CD8-positive, alpha-beta memory T cell (primary cell): ENCODE measurements at places on chromosomes 3 and 15.

GRCh38 chr3:69925506-69925905 is 74.0 kb upstream of the SAMMSON start:
- H3K27me3 ChIP-seq: no peaks in the 10 kb centered on the region
- no peak for DNase-seq
- no peak overlapping the region for H3K4me3 ChIP-seq
- H3K36me3 ChIP-seq: no peaks in the 10 kb centered on the region

DNA sequence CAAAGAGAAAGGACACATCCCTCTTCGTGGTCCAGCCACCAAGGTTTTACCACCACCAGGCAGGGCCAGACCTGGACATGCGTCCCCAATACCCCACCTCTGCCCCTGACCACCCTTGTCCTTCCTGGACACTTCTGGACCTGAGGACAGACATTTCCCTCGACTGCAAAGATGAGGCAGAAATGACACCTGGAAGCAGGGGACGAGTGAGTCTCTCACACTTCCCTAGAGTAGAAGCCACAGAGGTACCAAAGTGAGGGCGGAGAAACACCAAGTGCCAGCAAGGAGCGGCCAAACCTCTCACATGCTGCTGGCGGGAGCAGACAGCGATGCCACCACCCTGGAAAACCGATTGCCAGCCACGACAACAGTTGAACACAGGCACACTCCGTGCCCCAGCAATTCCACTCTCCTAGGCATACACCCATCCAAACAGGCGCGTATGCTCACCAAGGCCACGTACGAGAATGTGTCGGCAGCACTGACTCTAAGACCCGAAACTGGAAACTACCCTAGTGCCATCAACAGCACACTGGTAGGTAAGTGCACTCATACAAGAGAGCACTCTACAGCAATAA is 207.0 kb upstream of the NSMCE3 start:
- no peak overlapping the region for H3K27ac ChIP-seq
- H3K27me3 ChIP-seq: no peaks in the 10 kb centered on the region
- no peaks in the 10 kb centered on the region for H3K4me1 ChIP-seq
- no peak for DNase-seq
- H3K36me3 ChIP-seq: no peaks in the 10 kb centered on the region

- no peaks in the 10 kb centered on the region for H3K27me3 ChIP-seq
- DNase-seq: no peak
- peaks cover 4% of the 10 kb centered on the region for H3K36me3 ChIP-seq
- no peak overlapping the region for H3K4me3 ChIP-seq
- H3K27ac ChIP-seq: no peak overlapping the region
Observed at GRCh38 chr15:31385736-31386135, 59.1 kb downstream of the KLF13 start.

GRCh38 chr3:169999433-169999832 is 32.8 kb downstream of the SEC62 start:
- H3K27ac ChIP-seq: no peak overlapping the region
- peaks cover 19% of the 10 kb centered on the region for H3K4me1 ChIP-seq
- DNase-seq: no peak
- H3K4me3 ChIP-seq: no peak overlapping the region
- no peaks in the 10 kb centered on the region for H3K27me3 ChIP-seq

- no peak overlapping the region for H3K4me3 ChIP-seq
- H3K36me3 ChIP-seq: no peaks in the 10 kb centered on the region
- no peaks in the 10 kb centered on the region for H3K27me3 ChIP-seq
- H3K4me1 ChIP-seq: no peaks in the 10 kb centered on the region
- DNase-seq: no peak
Observed at GRCh38 chr3:112629425-112629824, 11.5 kb downstream of the CCDC80 start.

DNA sequence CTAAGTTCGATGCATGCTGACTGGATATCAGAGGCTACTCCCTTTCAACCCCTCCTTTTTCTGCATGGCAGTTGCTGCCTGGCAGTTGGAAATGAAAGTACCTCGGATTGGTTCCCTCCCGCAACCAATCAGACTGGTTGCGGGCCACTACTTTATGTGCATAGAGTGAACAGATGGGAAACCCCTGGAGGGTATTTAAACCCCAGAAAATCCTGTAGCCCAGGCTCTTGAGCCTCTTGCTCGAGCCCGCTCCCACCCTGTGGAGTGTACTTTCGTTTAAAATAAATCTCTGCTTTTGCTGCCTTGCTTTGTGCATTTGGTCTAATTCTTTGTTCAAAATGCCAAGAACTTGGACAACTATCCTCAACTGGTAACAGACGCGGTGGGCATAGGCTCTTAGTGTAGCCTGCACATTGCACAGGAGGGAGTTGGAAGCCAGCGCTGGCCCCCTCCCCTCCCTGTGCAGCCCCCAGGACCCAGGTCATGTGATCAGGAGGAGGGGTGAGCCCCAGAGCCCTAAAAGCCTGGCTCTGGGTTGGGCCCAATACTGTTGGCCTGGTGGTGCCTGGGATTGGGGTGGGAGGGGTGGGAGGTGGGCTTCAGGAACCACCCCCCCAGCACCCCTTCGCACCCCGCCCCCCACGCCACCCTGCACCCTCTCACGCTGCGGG is 26.8 kb downstream of the RHCG start:
- H3K4me1 ChIP-seq: no peaks in the 10 kb centered on the region
- H3K27me3 ChIP-seq: peaks cover 6% of the 10 kb centered on the region
- H3K36me3 ChIP-seq: no peaks in the 10 kb centered on the region

DNA sequence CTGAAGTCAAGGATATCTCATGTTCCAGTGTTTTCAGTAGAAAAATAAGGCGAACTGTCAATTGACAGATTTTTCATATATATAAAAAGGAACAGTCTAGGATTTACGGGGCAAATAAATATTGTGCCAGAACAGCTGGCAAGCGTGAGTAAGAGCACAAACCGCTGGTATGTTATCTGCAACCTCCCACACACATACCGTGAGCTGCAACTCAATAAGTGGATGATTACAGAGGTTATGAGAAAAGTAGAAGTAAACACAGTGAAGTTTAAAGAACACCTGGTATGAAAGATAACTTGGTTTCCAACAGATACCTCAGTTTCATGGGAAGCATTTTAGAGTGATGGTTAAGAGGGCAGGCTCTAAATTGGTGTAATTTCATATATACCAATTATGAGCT is 733.4 kb downstream of the TUSC7 start:
- H3K4me1 ChIP-seq: no peaks in the 10 kb centered on the region
- no peaks in the 10 kb centered on the region for H3K27me3 ChIP-seq
- DNase-seq: no peak
- H3K27ac ChIP-seq: no peak overlapping the region
- no peaks in the 10 kb centered on the region for H3K36me3 ChIP-seq
- H3K4me3 ChIP-seq: no peak overlapping the region

DNA sequence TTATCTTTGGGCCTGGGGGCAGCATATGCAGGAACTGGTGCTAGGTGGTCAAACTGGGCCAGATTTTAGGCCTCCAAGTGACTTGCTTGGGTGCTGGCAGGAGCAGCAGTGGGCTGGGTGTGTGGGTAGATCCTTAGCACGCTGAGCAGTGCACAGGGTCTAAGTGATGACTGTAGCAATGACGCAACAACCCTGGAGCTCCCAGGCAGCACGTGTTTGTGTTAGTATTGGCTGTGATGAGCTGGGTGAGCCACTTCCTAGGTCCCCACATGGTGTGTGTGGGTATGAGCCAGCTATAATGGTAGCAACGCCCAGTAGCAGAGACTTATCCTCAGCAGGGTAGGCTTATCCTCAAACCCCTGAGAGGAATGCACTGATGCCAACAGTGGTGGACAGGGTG is 570.6 kb upstream of the ROBO1 start:
- no peaks in the 10 kb centered on the region for H3K36me3 ChIP-seq
- no peak overlapping the region for H3K4me3 ChIP-seq
- no peak overlapping the region for H3K27ac ChIP-seq
- H3K4me1 ChIP-seq: no peaks in the 10 kb centered on the region

DNA sequence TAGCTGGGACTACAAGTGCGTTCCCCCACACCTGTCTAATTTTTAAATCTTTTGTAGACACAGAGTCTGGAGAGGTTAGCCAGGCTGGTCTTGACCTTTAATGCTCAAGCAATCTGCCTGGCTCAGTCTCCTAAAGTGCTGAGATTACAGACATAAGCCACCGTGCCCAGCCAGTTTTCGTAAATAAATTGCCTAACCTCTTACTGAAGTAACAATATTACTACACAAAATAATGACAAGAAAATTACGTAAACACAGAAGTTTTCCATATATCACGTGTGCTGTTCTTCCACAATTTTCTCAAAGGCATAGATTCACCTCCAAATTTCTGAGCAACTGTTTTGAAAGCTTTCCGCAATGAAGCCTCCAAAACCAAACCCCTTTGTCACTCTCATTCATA is 58.1 kb upstream of the PROK2 start:
- no peak for DNase-seq
- H3K4me1 ChIP-seq: no peaks in the 10 kb centered on the region
- no peak overlapping the region for H3K27ac ChIP-seq
- no peaks in the 10 kb centered on the region for H3K27me3 ChIP-seq

- no peaks in the 10 kb centered on the region for H3K36me3 ChIP-seq
- no peak overlapping the region for H3K4me3 ChIP-seq
- DNase-seq: no peak
- H3K4me1 ChIP-seq: no peaks in the 10 kb centered on the region
Observed at GRCh38 chr15:96330064-96330449, 443 bp upstream of the NR2F2 start.

- no peaks in the 10 kb centered on the region for H3K36me3 ChIP-seq
- no peaks in the 10 kb centered on the region for H3K27me3 ChIP-seq
- DNase-seq: no peak
- no peaks in the 10 kb centered on the region for H3K4me1 ChIP-seq
- no peak overlapping the region for H3K27ac ChIP-seq
- H3K4me3 ChIP-seq: no peak overlapping the region
Observed at GRCh38 chr3:119304201-119304713, 10.1 kb downstream of the ARHGAP31 start.

DNA sequence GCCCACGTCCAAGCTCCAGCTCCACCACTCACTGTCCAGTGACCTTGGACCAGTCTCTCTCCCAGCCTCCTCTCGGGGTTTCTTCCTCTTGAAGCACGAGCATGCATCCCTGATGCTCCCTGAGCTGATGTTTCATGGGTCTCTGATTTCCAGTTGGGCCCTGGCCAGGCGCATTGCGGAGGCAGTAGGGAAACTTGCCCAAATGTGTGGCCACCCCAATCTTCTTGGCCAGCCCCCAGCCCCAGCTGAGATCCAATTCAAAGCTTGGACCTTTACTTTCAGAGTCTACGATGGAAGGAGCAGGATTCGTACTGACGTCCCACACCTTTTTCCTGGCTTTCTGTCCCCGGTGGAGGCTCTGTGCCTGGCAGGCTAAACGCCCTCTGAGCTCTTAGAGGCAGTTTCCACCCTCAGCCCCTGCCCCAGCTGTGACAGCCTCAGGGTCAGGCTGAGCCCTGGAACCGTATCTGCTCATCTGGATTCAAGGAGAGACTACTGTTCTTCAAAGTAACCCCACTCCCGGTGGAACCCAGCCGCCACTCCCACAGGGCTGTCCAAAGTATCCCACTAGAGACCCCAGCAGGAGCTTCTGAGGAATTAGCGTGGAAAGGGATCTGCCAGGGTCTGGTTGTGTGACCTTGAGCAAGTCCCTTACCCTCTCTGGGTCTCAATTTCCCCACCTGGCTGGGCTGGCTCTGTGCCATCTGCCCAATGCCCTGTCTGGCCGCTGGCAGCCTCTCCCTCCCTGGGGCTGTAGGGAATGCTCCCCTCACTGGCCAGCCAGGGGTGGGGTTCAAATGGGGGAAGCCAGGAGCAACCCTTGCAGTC is 37.4 kb downstream of the CPN2 start:
- DNase-seq: no peak
- H3K36me3 ChIP-seq: no peaks in the 10 kb centered on the region
- H3K4me1 ChIP-seq: peaks cover 12% of the 10 kb centered on the region
- no peak overlapping the region for H3K27ac ChIP-seq

- H3K27ac ChIP-seq: no peak overlapping the region
- no peaks in the 10 kb centered on the region for H3K36me3 ChIP-seq
- no peaks in the 10 kb centered on the region for H3K27me3 ChIP-seq
Observed at GRCh38 chr3:73827725-73828211, 203.0 kb upstream of the PDZRN3 start.

GRCh38 chr3:177427540-177427939 is 230.3 kb upstream of the TBL1XR1 start:
- DNase-seq: no peak
- H3K36me3 ChIP-seq: no peaks in the 10 kb centered on the region
- peak overlapping the region; percentile 48 for H3K27ac ChIP-seq

- no peaks in the 10 kb centered on the region for H3K4me1 ChIP-seq
- H3K27me3 ChIP-seq: no peaks in the 10 kb centered on the region
- no peak for DNase-seq
- H3K27ac ChIP-seq: no peak overlapping the region
- no peak overlapping the region for H3K4me3 ChIP-seq
Observed at GRCh38 chr3:49699281-49699979, 10.1 kb downstream of the RNF123 start.

GRCh38 chr3:119148493-119149180 is 2.7 kb downstream of the TEX55 start:
- H3K36me3 ChIP-seq: no peaks in the 10 kb centered on the region
- no peaks in the 10 kb centered on the region for H3K27me3 ChIP-seq
- H3K4me3 ChIP-seq: no peak overlapping the region
- H3K27ac ChIP-seq: no peak overlapping the region

GRCh38 chr15:28917791-28918140 is 32.0 kb downstream of the APBA2 start:
- peaks cover 58% of the 10 kb centered on the region for H3K4me1 ChIP-seq
- H3K27me3 ChIP-seq: no peaks in the 10 kb centered on the region
- H3K4me3 ChIP-seq: no peak overlapping the region
- H3K36me3 ChIP-seq: peaks cover 3% of the 10 kb centered on the region
- DNase-seq: no peak

DNA sequence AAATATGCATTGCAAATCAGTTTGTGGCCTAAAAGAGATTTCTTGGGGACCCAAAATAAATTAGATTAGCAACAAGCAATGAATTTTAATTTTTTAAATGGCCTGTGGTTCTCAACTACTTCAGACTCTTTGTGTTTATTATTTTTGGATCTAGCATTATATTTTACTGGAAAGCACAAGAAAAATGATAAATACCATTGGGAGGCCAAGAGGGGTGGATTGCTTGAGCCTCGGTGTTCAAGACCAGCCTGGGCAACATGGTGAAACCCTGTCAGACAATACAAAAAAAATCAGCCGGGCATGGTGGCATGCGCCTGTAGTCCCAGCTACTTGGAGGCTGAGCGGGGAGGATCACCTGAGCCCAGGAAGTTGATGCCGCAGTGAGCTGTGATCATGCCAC is 13.6 kb downstream of the LACTB start:
- DNase-seq: no peak
- H3K27me3 ChIP-seq: no peaks in the 10 kb centered on the region
- H3K4me3 ChIP-seq: no peak overlapping the region
- H3K36me3 ChIP-seq: no peaks in the 10 kb centered on the region

GRCh38 chr15:86316726-86317383 is 237.2 kb downstream of the AGBL1 start:
- H3K27ac ChIP-seq: no peak overlapping the region
- no peaks in the 10 kb centered on the region for H3K27me3 ChIP-seq
- no peak overlapping the region for H3K4me3 ChIP-seq
- no peak for DNase-seq
- no peaks in the 10 kb centered on the region for H3K36me3 ChIP-seq
- H3K4me1 ChIP-seq: no peaks in the 10 kb centered on the region

- peak overlapping the region; percentile 58 for H3K27ac ChIP-seq
- H3K4me3 ChIP-seq: peak overlapping the region; percentile 49
- peak; percentile 63 for DNase-seq
- peaks cover 75% of the 10 kb centered on the region for H3K4me1 ChIP-seq
Observed at GRCh38 chr3:56754741-56755417, 46.9 kb downstream of the ARHGEF3 start.

- no peak for DNase-seq
- H3K27ac ChIP-seq: no peak overlapping the region
- H3K4me1 ChIP-seq: no peaks in the 10 kb centered on the region
- H3K4me3 ChIP-seq: no peak overlapping the region
Observed at GRCh38 chr3:157816896-157817295, 289.3 kb downstream of the SHOX2 start.
